AG08395 (cell line): ENCODE measurements at places on chromosomes 5 and 9.
A peak's percentile ranks its signal among the peaks of the same experiment; 100 is the strongest.

DNA sequence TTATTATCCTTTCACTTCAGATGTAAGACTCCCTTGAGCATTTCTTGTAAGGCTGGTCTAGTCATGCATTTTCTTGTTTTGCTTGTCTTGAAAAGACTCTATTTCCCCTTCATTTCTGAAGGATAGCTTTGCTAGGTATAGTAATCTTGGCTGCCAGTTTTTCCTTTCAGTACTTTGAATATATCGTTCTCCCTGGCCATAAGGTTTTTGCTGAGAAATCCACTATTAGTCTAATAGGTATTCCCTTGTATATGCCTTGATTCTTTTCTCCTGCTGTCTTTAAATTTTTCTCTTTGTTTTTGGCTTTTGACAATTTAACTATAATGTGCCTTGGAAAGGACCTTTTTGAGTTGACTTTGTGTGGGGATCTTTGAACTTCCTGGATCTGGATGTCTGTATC, 16.8 kb upstream of the OR2S2 start:
- no peak for DNase-seq

- no peak for DNase-seq
These were observed 8.8 kb upstream of the C5orf15 start for GRCh38 chr5:133977161-133977787.

- no peak for DNase-seq
These were observed 684.8 kb downstream of the LRRC70 start for GRCh38 chr5:63263411-63263810.

- DNase-seq = no peak
These were observed 147.4 kb upstream of the GLRA1 start for GRCh38 chr5:152072091-152072490.

DNA sequence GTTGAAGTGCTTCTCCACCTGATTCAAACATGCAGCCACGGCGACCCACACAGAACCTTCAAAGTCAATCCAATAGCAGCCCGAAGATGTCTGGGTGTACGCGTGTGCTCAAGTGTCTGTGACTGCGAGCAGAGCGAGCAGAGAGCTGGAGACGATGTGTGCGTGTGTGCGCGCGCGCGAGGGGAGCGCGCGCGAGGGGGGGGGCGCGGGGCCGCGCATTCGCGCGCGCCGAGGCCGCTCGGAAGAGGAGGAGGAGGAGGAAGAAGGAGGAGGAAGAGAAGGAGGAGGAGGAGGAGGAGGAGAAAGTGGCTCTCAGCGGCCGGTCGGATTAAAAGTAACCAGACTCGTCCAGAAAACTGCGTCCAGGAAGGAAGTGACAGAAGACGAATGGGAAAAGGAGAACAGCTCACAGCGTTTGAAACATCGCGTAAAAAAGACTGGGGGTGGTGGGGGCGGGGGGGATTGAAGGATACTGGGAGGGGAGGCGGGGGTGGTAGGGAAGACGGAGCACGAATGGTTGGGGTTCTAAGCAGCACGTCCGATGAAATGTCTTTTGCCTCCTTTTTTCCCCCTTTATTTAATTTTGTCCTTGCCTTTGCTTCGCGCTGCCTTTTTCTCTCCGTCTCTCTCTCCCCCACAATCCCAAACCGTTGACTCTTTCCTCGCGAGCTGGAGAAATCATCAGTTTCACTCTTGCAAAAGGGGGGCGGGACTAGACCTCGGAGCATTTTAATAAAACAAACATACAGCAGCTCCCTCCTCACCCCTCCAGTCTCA, at the start of gene MEF2C:
TSS of gene MEF2C (minus strand) at position 126 of the 777 bp plus-strand sequence. CDS start 59,396 bp downstream, outside the sequence.
- DNase-seq = peak; percentile 87

GRCh38 chr9:119688547-119688946, 319.3 kb upstream of the BRINP1 start:
- no peak for DNase-seq

- no peak for DNase-seq
These were observed 70.0 kb upstream of the CDH10 start for GRCh38 chr5:24714746-24715145.

DNA sequence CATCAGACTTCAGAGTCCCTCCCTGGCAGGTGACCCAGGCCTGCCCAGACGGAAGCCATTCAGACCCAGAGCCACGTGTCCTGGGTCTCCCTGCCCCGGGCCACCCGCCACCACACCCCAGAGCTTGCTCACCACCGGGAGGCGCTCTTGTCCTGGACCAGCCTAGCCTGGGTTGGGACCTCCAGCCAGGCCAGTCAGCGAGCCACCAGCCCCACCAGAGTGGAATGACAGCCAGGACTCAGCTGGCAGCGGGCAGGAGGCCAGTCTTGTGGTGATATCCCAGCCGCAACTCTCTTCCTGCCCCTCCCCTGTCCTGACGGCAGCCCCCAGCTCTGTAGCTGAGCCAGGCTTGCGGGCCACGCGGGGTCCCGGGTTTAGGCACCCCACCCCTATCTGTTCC, 1.7 kb upstream of the PTGDS start:
- DNase-seq = peak; percentile 62

GRCh38 chr5:137141779-137142178, 357.3 kb downstream of the SPOCK1 start:
- DNase-seq = peak; percentile 14

GRCh38 chr9:136848393-136849037, 694 bp upstream of the PHPT1 start:
- DNase-seq = peak; percentile 48

- DNase-seq = peak; percentile 92
These were observed 243.0 kb downstream of the PSAT1 start for GRCh38 chr9:78539904-78540303.
